ENCODE measurements at places on chromosomes 11 and 22.

DNA sequence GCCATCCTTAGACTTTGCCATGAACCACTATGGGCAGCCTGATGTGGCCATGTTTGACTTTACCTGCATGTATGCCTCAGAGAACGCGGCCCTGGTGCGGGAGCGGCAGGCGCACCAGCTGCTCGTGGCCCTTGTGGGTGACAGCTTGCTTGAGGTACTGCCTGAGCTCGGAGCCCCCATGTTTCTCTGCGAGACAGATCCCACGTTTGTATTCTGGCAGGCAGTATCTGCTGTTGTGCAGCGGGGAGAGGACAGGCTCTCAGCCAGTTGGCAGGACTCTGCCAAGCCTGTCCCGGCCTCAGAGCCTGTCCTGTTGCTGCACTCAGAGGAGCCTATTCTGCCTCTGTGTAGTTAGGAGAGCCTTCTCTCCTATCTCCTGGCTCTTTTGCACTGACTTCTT, 109.9 kb downstream of the MICAL2 start:
- DNase-seq, result no peak

DNA sequence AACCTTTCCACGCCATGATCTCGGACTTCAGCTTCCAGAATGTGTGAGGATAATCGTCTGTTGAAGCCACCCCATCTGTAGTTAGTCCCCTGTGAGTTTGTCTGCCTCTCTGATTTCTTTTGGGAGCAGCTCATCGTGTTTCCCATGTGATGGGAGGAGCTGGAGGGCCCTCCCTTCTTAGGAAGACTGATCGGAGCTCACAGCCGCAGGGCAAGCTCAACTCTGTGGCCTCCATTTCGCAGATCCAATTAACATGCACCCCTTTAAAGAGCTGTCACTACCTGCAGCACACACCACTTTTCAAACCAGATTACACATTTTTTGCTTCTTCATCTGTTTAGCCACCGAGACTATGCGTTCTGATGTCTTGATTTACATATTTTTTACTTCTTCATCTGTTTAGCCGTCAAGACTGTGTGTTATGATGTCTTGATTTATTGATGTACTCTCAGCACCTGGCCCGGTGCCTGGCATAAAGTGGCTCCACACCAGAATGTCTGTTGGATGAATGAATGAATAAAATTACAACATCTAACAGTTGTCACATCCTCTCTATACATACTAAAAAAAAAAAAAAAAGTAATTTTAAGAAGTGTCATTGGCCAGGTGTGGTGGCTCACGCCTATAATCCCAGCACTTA, 14.9 kb upstream of the PPFIA1 start:
- DNase-seq, result no peak

DNA sequence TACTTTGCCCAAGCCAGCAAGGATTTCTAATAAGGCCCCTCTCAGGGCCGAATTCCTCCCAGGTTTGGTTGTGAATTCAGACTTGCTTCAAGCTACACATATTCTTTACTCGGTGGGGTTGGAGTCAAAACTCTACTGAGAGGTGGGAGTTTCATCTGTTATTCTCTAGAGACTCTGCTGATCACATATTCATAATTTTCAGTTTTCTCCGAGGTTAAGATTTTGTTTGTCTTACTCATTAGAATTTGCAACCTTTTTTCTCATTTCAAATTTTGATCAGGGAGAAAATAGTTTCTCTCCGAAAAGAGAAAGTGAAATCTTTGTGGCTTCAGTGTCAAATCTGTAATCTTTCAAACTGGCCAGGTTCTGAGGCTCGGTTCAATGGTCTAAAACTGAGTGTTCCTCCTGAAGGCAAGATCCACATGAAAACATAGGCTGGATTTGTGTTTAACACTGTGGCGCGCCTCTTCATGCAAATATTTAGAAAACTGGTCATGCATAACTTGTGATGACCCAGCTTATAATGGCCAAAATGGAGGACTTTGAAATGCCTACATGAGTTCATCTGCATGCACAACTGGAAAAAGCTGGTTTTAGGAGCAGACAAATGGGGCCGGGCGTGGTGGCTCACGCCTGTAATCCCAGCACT, 21.5 kb upstream of the GSTP1 start:
- DNase-seq, result no peak

GRCh38 chr22:17958166-17958565, 66.2 kb downstream of the MICAL3 start:
- no peak for DNase-seq

DNA sequence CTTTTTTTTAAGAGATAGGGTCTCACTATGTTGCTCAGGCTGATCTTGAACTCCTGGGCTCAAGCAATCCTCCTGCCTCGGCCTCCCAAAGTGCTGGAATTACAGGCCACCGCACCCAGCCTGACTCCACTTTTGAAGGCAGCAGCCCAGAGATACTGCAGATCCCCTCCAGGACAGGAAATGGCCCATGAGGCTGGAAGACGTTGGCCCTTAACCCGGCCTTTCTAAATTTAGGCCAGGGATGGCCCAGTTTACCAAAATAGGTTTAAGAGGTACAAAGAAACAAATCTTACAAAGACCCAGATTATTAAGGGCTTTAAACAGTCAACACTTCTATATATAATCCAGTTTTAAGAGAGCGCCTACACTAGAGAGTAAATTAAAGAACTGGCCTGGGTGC, 32.2 kb downstream of the CPT1A start:
- no peak for DNase-seq

GRCh38 chr11:95655536-95655935, 134.0 kb downstream of the FAM76B start:
- no peak for DNase-seq

GRCh38 chr22:40641269-40641668, 4.8 kb upstream of the MRTFA start:
- no peak for DNase-seq

DNA sequence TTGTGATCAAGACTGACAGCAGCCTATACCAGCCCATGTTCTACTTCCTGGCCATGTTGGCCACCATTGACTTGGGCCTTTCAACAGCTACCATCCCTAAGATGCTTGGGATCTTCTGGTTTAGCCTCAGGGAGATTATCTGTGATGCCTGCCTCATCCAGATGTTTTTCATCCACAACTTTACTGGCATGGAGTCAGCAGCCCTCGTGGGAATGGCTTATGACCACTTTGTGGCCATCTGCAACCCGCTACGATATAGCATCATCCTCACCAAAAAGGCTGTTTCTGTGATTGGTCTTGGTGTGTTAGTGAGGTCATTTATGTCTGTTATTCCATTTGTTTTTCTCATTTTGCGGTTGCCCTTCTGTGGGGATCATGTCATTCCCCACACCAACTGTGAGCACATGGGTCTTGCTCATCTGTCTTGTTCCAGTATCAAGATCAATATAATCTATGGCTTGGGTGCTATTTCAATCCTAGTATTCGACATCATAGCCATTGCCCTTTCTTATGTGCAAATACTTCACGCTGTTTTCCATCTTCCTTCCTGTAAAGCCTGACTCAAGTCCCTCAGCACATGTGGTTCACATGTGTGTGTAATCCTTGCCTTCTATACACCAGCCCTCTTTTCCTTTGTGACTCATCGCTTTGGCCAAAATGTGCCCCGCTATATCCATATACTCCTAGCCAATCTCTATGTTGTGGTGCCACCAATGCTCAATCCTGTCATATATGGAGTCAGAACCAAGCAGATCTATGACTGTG, 23.6 kb downstream of the OR52E1 start:
- no peak for DNase-seq

DNA sequence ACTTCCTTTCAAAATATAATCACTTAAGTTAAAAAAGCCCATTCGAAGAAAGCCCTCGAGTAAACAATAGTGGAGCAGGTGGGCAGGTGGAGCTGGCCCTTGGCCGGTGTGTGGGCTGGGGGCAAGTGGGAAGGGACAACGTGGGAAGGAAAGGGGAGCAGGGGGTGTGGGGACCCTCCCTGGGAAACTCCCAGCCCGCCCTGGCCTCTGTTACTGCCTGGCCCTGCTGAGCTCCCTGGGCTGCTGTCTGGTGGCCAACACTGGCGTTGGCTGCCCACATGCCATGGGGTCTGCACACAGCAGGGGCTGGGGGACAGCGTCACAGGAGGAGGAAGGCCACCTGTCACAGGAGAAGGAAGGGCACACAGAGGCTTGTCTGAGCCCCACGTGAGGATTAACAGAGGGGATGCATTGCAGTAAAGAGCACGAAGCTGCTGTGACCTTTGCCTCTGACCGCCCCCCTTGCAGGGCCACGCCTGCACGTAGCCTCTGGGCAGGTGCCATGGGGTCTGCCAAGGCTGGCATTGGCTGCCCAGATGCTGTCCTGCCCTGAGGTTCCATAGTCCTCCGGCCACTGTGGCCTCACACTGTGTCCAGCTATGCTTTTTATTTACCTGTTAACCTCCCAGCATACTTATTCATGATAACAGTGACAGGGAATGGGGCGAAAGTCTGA, 36.2 kb upstream of the CCDC188 start:
- no peak for DNase-seq

GRCh38 chr11:1829039-1829820, 5.6 kb upstream of the SYT8 start:
- DNase-seq, result no peak

- no peak for DNase-seq
Observed at GRCh38 chr22:28141614-28142013, 222.6 kb upstream of the PITPNB start.

GRCh38 chr11:78213526-78214330, 25.0 kb downstream of the USP35 start:
- DNase-seq, result no peak

- DNase-seq, result no peak
Observed at GRCh38 chr11:35794850-35795249, 132.3 kb downstream of the TRIM44 start.

GRCh38 chr11:61727401-61727811, 25.0 kb upstream of the MYRF start:
- DNase-seq, result no peak

DNA sequence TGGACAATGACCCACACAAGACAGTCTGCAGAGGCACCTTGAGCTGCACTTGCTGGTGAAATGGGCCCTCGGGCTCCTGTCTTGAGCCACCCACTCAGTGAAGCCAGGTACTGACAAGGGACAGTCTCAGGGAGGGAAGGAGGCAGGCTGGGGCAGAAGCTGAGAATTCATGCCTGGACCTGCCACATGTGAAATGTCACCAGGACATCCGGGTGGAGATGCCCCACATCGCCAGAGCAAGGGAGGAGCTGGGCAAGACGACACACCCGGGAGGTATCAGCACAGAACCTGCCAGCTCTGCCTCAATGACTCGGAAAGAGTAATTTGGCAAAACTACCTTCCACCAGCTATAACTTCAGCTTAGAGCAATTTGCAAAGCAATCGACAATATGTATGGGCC, 23.5 kb downstream of the CPT1A start:
- no peak for DNase-seq

GRCh38 chr11:130181295-130182272, 22.0 kb downstream of the ST14 start:
- DNase-seq, result no peak

DNA sequence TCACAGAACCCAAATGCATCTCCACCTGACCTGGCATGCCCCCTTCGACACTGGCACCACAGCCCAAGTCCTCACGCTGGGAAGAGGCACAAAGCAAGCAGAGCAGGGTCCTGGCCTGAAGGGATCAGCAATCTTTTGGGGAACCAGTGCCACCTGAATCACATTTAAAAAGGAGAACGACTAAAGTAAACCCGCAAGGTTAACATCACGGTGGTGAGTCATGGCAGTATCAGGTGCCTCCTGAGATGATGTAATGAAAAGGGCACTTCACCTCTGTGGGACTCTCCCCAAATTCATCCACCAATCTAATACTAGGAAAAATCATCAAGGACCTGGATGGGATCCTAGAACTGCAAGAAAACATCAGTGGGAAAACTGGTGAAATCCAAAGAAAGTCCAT, 44.9 kb downstream of the PACSIN2 start:
- no peak for DNase-seq

GRCh38 chr22:29821291-29822016, 16.6 kb downstream of the ASCC2 start:
- DNase-seq, result no peak

GRCh38 chr11:24637520-24637919, 140.7 kb downstream of the LUZP2 start:
- DNase-seq, result no peak

DNA sequence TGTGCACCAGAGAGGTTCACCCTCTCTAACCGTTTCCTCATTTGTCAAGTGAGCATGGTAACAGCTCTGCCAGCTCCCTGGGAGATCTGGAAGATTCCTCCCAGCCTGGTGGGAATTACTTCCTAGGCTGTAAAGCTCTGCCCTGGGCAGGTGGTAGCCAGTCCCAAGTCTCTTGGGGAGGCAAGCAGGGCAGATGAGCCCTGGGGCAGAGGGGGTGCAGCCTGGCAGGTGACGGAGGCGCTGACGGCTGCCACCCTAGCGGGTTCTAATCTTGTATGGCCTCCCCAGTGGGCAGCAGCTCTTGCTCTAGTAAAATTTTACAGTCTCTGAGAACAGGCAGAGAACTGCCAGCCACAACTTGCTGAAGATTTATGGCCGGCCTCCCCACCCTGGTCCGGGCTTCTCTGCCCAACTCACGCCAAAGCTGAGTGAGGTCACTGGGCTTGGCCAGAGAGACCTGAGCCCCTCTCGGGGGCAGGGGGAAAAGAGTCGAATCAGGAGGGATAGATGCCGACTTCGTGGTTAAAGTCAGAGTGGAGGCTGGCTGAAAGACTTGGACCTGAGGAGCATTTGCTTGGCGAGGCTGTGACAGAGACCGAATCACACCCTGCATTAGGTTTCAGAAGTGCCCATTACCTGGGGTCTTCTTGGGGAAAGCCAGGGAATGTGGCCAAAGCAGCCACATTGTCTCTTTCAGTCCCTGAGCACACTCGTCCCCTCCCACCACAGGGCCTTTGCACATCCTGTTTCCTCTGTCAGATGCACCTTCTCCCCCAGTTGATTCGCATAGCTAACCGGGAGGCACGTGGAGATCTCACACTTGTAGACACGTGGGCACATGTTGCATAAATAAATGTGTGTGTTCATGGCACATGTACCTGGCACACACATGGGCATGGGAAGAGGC, 188.2 kb downstream of the MN1 start:
- no peak for DNase-seq

- DNase-seq, result no peak
Observed at GRCh38 chr11:93089474-93090102, 108.2 kb downstream of the SLC36A4 start.

GRCh38 chr22:42958937-42959336, 56.0 kb downstream of the PACSIN2 start:
- no peak for DNase-seq

DNA sequence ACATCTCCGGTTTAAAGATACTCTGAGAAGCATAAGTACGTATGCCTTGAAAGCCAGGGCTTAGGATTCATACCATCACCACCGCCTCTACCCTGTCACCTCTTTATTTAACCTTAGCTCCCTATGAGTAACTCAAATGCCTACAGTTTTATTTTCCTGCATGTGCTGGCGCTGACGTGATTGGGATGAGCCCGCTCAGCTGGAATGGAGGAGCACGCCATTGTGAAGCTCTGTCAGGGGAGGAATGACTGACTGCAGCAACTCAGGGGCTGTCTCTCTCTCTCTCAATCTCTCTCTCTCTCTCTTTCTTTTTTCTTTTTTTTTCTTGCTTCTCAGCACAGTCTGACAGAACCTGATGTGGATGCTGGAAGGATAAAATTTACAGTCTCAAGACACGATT, 12.4 kb downstream of the CAVIN3 start:
- no peak for DNase-seq

GRCh38 chr22:35761037-35761436, 43.4 kb downstream of the APOL5 start:
- DNase-seq, result no peak

Measured in stimulated activated CD8-positive, alpha-beta memory T cell treated with anti-CD3 and anti-CD28 coated beads, Interleukin-15, amount 100 ng/mL, for 24 hours (primary cell).